ENCODE measurements at places on chromosomes 4 and X. TPM values are rescaled to one million over a fixed set of nuclear protein-coding genes. Genes with fewer than 3 reads are reported as not detected.

GRCh38 chr4:172785613-172786012, 383.0 kb upstream of the GALNT7 start:
- H3K27me3 ChIP-seq, result peaks cover 2% of the 10 kb centered on the region
- DNase-seq, result no peak
- H3K4me3 ChIP-seq, result no peak overlapping the region
- H3K4me1 ChIP-seq, result peaks cover 13% of the 10 kb centered on the region

DNA sequence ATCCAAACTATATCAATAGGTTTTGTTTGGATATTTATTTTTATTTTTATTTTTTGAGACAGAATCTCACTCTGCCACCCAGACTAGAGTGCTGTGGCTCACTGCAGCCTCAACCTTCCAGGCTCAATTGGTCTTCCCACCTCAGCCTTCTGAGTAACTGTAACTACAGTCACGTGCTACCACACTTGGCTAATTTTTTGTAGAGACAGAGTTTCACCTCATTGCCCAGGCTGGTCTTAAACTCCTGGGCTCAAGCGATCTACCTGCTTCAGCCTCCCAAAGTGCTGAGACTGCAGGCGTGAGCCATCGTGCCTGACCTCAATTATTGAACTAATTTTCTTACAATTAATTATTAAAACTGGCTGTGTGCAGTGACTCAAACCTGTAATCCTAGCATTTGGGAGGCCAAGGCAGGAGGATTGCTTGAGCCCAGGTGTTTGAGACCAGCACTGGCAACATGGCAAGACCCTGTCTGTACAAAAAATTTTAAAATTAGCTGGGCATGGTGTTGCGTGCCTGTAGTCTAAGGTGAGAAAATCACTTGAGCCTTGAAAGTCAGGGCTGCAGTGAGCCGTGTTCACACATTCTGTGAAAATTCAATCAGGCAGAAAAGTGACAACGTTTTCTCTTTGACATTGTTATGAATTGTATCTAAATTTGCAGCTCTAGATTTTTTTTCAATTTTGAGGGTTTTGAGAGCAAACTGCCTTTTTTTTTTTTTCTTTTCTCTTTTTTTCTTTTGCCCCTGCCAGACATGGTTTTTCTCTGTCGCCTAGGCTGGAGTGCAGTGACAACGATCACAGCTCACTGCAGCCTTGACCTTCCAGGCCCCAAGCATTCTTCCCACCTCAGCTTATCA, 66.0 kb downstream of the UBE2K start:
- H3K36me3 ChIP-seq, result peaks cover 27% of the 10 kb centered on the region
- no peak overlapping the region for H3K27ac ChIP-seq
- peaks cover 12% of the 10 kb centered on the region for H3K4me1 ChIP-seq
- H3K27me3 ChIP-seq, result 0 out of 2 replicates have a peak, but pooled peaks cover 3% of the 10 kb centered on the region
- DNase-seq, result no peak

DNA sequence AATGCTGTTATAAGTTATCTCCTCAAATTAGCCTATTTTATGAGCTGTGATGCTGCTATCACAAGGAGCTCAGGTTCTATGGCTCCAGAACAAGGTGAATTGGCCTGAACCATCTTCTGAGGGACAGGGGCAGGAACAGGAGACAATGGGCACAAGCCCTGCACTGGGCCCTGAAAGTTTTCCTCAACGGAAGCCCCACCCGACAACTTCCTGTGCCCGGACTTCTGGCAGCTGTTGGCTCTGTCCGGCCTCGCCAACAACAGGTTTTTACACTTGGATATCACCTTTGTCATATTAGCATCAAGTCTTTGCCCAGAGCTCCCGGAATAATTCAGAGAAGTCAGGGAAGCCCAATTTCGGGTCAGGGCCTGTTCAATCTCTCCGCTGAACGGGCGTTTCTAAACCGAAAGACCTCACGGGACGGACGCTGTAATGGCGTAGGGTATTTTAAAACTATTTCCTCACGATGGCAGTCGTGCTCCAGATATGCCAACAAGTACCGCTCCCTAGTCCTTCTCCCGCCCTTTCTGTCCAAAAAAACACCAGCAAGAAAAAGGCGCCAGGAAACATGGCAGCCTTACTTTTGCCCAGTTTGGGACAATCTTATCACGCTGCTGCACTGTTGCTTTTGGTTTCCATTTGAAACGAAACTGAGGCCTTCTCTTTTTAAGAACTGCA, 201.0 kb upstream of the STK26 start:
- peak overlapping the region; percentile 77 for H3K4me3 ChIP-seq
- peaks cover 28% of the 10 kb centered on the region for H3K4me1 ChIP-seq
- peak overlapping the region; percentile 87 for H3K27ac ChIP-seq
- H3K36me3 ChIP-seq, result no peaks in the 10 kb centered on the region
- no peak for DNase-seq

GRCh38 chr4:128461291-128462102, 173.9 kb upstream of the PGRMC2 start:
- H3K36me3 ChIP-seq, result no peaks in the 10 kb centered on the region
- H3K27me3 ChIP-seq, result no peaks in the 10 kb centered on the region
- no peaks in the 10 kb centered on the region for H3K4me1 ChIP-seq
- DNase-seq, result peak; percentile 87
- no peak overlapping the region for H3K4me3 ChIP-seq
- H3K27ac ChIP-seq, result no peak overlapping the region

DNA sequence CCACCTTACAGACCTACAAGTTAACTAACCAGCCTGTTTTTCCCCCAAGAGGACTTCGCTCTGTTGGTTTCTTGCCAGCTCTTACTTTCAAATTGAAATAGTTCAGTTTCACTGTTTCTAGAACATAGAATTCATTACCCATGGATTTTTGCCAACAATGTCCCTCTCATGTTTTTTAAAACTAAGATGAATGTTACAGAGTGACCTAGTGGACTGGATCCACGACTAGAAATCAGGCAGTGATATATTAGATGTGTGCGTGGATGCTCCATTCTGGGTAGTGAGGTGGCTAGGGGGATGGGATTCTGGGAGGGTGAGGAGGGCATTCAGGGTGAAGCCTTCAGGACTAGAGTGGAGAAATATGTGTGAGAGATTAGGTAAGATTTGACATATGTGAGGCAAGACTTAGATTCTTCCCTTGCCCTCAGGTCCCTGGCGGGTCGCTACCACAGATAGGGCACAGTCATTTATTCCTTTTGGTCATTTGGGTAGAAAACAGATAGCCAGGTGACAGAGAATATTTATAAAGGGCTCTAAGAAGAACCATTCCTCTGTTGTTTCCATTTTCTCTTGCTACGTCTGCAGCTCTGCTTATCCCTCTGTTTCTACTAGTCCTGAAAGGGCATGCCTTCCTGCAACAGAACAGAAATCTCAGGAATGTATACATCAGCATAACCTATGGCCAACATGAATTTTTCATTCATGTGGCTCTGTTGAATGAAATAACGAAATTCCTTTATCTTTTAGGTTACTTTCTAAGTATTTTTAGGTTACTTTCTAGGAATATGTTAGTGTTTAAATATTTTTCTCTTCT, 15.4 kb upstream of the JADE1 start:
- H3K27me3 ChIP-seq, result no peaks in the 10 kb centered on the region
- no peak for DNase-seq
- H3K36me3 ChIP-seq, result no peaks in the 10 kb centered on the region
- H3K27ac ChIP-seq, result no peak overlapping the region
- no peak overlapping the region for H3K4me3 ChIP-seq

DNA sequence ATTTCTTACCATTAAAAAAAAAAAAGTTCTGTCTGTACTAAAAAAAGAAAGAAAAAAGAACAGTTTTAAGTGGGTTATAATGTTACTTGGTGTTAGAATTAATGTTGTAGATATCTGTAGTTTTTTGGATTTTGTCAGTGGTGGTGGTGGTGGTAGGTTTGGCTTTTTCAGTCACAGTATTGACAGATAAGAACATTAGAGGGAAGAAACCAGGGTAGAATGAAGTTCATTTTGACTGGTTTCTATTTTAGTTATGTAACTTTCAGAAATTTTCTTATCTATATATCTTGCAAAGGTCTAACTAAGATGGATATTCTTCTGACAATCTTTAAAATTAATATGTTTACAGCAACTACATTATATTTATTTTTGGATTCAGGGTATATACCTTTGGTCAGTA, 105.4 kb downstream of the FBXW7 start:
- H3K27ac ChIP-seq, result no peak overlapping the region
- no peak for DNase-seq
- peaks cover 18% of the 10 kb centered on the region for H3K4me1 ChIP-seq

HTR2C gene
- total RNA-seq, result not detected

DNA sequence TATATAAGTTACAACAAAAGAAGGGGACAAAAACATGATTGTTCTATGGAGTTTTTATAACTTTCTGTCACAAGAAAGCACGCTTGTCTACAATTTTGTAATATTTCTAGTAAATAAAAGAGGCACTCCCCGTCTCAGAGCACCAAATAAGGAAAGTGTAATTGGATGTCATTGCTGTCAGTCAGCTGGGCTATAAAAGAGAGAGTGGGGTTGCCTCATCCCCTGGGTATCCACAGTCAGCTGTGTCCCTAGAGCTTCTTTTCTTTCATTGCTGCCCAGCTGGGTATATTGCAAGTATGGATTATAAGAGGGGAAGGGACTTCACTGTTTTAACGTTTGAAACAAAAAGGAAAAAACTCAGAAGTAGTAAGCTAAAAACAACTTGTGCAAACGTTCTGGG, 61.3 kb downstream of the NPNT start:
- peak; percentile 26 for DNase-seq
- H3K27me3 ChIP-seq, result peaks cover 5% of the 10 kb centered on the region
- no peak overlapping the region for H3K27ac ChIP-seq
- H3K36me3 ChIP-seq, result no peaks in the 10 kb centered on the region
- H3K4me1 ChIP-seq, result no peaks in the 10 kb centered on the region

FOXR2 gene
- not detected for total RNA-seq

Measured in HFFc6 (cell line).